ENCODE measurements at places on chromosomes 4 and X.

DNA sequence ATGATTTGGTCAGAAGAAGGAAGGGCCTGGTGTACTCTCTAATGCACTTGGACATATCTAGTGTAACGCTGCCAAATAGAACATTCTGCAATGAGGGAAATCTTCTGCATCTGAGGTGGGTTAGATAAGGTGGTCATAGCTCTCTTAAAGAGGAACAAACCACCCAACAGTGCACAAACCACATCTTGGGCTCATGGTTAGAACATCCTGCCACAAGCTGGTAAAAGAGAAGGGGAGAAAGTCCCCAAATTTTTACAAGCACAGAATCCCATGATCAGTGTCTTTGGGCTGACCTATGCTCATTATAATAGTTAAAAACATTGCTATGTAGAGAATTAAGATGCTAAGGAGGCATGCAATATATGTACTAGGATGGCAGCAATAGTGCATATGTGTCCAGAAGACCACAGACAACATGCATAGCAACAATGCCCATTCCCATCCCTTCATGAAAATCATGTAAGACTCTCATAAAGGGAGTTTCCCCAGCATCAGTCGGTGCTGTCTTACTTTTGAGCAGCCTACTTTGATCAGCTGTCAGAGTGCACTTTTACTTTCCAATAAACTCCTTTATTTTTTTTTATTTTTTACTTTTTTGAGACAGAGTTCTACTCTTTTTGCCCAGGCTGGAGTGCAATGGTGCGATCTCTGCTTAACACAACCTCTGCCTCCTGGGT is 99.7 kb upstream of the SLC7A11 start:
- no peak for DNase-seq

DNA sequence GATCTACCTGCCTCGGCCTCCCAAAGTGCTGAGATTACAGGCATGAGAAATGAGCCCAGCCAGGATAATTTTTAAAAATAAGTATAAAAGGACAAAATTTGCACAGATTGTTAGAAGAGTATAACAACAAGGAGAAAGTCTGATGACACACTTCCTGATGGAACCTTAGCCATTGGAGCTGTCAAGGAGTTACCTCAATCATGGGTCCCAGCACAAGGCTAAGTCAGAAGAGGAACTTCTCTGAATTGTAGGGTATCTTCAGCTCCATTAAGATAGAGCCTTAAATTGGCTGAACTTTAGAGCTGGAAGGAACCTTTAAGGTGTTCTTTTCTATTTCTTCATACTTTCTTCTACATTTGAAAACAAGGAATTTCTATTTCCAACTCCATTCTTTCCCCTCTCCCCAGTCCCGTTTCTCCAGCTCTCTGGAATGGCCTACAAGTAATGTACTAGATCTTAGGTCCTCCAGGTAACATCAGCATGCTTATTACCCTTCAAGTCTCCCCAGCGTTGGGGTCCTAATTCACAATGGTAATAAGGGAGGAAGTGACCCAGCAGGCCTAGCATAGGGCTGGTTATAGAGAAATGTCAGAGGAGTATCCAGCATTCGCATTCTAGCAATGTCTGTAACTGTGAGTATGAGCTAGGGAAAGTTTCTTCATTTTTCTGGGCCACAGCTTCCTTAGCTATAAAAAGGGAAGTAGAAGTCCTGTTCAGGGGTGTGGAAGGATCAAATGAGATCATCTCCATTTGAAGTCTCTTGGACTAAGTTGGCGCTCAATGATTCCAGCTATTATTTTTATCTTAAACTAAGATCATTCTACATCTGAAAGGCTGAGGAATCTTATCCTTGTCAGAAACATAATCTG is 18.5 kb upstream of the RBPJ start:
- no peak for DNase-seq

DNA sequence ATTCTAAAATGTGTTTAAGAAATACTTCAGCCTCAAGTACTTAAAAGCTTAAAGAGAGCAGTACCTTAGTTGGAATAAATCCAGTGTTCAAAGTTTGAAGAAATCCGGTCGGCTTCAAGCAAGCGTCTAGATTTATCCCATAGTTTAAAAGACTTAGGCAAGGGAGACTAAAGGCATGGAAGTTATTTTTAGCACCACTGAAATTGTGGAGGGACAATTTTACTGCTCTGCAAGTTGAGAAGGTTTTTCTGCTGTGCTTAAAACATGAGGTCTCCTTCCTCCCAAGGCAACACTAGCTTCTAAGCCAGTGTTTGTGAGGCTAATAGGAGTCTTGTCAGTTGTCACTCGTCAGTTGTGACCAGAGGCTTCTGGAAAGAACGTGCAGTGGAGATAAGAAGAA is 183.5 kb downstream of the MSL3 start:
- no peak for DNase-seq

DNA sequence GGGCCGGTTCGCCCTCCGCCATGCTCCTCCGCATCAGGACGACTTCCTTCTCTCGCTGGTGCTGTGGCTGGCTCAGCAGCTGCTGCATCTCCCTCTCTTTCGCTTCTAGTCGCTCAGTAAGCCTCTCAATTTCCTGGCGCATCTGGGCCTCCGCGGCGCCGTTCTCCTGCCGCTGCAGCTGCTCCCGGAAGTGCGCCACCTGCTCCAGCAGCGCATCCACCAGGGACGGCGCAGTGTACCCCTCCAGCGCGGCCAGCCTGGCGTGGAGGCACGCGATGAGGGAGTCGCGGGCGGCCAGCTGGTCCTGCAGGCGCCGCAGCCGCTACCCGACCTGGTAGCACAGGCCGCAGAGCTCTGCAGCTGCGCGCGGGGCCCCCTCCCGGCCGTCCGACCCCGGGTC is 97.4 kb upstream of the MED14 start:
- DNase-seq: no peak

Measured in tibial artery (tissue), 4 donors.